Dorsolateral prefrontal cortex (tissue), 122 donors: ENCODE measurements at places on chromosomes 6 and 20. TPM values are rescaled to one million over a fixed set of nuclear protein-coding genes. Genes with fewer than 3 reads are reported as not detected.

The KATNA1 gene
- total RNA-seq, result 10.8 TPM

The GSTA2 gene
- total RNA-seq, result not detected

The TFAP2C gene
- 1.1 TPM for total RNA-seq

The DAAM2 gene
- total RNA-seq, result 235 TPM

The CD83 gene
- 23.4 TPM for total RNA-seq
